ENCODE measurements at places on chromosomes 2 and 18.

GRCh38 chr18:811892-812375 lies at the start of gene YES1:
TSS of gene YES1 (minus strand) at chr18:812242. CDS start at chr18:756827, 55,415 bp downstream.
- peak; percentile 81 for DNase-seq

DNA sequence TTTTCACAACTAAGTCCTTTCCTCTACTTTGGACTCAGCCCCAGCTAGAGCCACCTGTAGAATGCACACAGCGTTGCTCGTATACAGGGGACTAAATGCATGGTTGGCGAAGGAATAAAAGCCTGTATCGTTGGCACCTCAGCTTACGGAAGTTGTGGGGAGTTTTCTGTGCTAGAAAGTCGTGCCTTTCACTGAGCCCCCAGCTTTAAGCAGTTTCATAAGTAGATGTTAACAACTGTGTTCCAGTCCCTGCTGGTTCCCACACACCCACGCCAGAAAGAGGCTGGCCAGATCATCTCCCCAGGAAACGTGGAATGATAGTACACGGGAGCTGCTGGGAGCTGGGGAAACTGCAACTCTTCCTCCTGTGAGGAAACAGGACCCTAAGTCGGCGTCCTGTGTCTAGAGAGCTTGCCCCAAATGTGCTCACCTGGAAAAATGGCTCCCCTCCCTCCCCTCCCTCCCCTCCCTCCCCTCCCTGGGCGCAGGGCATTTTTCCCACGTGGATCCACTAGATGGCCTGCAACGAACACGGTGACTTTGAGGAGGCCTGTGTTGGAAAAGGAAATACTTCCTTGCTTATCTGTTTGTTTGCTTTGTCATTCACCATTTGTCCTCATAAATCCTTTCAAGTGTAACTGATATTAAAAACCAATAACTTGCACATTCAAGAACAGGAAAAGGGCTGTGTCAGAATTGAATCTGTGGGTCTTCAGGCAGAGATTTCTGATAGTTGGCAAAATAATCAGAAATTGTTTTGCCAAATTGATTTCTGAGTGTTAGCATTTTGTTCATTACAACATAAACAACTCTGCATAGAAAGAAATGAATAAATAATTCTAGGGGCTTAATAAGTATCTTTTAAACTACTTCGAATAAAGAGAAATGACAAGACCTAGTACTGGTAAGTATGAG lies 43.9 kb upstream of the RFX8 start:
- no peak for DNase-seq

DNA sequence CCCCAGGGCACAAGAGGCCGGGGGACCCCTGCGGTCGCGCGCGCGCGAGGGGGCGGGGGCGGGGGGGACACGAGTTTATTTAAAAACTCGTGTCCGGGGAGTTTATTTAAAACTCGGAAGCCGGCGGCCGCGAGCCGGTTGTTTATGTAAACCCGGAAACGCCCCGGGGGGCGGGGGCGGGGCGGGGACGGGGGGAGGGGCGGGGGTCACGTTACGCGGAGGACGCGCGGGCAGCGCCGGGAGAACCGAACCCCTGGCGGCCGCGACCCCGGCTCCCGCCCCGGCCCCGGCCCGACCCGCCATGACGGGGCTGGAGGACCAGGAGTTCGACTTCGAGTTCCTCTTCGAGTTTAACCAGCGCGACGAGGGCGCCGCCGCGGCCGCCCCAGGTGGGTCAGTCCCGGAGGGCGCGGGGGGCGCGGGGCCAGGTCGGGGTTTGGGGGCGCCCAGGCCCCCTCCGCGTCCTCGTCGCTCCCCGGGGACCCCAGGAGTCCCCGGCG lies 4.4 kb downstream of the NFATC1 start:
- DNase-seq = no peak

- DNase-seq = no peak
These were observed 1305.0 kb downstream of the CNTNAP5 start for GRCh38 chr2:125330133-125330532.

GRCh38 chr2:223365158-223365679 lies 236.9 kb downstream of the SCG2 start:
- DNase-seq = no peak

- no peak for DNase-seq
These were observed 39.9 kb upstream of the HAAO start for GRCh38 chr2:42832289-42832634.

DNA sequence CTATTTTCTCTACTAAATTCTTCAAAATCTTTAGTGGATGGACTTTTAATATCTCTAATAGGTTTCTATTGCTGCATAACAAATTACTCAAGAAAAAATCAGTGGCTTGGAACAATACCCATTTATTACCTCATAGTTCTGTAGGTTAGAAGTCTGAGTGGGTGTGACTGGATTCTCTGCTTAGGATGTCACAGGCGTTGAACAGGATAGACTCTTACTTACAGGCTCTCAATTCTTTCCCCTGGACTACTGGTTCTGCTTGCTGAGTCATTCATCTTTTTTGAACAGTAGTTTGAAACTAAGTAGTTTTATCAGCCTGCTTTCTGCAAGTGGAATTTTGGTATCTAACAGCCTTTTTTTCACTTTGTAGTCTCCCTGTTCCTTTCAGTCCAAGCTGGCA lies 265.4 kb downstream of the ZNF385B start:
- no peak for DNase-seq

- no peak for DNase-seq
These were observed 21.4 kb upstream of the MLPH start for GRCh38 chr2:237465515-237466148.

DNA sequence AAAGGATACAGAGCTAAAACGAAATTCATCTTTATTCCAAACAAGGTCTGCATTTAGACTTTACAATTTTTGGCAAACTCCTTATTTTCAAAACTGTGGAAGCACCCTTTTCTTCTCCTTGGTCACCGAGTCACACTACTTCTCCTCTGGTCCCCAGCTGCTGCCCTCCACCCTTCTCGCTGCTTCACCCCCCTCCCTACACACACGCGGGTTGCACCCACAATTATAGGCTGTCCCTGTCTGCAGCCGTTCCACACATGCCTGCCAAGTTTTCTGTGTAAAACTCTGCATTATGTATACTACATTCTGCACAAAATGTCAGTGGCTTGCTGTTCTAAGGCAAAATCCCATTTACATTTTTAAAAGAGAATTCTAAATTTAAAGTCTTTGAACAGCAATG lies 63.5 kb downstream of the PTPN2 start:
- no peak for DNase-seq

DNA sequence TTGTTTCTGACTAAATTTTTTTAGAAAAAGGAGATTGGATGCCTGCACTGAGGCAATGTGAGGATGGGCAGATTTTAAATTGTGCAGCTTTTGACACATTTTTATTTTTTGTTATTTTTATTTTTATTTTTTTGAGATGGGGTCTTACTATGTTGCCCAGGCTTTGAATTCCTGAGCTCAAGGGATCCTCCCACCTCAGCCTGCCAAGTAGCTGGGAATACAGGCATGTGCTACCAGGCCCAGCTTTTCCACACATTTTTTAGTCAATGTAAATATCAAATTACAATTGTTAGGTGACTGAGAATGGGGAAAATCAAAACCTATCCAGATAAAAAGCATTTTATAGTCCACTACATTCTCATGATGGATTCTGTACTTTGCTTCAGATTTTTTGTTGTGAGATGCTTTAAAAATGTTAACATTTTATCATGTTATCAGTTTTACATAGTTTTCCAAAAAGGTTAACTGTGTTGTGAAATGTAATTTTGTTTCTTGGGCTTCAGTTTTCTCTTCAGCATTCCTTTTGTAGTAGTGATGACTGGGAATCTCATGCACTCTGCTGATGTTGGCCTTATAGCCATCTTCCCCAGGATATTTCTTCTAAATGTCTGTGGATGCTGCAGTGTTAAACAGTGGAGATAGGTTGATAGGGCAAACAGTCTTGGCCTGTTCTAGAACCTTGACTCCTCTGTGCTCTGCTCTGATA lies 41.4 kb downstream of the PKP4 start:
- DNase-seq = no peak

- peak; percentile 94 for DNase-seq
These were observed 13.8 kb upstream of the SATB2 start for GRCh38 chr2:199471443-199472057.

DNA sequence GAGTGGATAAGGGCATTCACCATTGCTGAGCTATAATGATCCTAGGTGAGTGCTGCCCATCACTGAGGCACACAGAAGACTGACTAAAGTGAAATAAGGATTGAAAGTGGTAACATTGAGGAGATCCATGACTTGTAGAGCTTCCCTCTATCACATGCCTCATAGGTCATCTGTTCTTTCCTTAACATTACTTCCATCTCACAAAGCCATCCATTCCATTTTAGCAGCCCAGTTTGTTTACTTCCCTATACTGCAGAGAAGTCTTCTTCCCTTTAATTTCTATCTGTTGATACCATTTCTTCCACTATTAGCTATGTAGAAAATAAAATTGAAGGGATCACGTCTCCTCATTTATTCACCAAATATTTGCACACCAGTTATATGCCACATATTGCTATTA lies 32.1 kb downstream of the ME2 start:
- no peak for DNase-seq

Data from H1 (cell line).